ENCODE measurements at places on chromosomes 11 and 22. TPM values are rescaled to one million over a fixed set of nuclear protein-coding genes. Genes with fewer than 3 reads are reported as not detected.
A peak's percentile ranks its signal among the peaks of the same experiment; 100 is the strongest.

DNA sequence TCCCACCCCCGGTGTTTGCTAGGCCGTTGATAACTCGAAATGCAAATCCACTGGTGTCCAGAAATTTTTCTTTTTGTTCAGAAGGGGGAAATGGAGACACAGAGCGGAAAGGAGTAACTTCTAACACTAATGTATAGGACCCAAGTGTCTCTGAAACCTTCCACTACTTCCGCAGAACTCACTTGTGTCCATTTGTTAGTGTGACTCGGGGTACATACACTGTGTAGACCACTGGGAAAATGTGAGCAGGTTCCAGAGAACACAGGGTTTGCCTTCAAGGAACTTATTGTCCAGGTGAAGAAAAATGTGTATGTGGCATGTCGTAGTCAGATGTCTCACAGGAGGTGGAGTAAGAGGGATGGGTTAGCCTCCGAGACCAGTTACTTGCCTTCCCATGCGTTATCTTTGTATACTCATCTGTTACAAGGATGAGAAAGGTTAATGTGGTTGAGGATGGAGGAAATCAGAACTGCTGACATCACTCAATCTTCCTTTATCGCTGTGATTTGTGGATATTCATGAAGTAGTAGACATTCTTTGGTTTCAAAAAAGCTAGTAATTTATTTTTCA is 857 bp downstream of the ARCN1 start:
- DNase-seq: peak; percentile 39

GRCh38 chr11:44290208-44290607 is 19.7 kb downstream of the ALX4 start:
- no peak for DNase-seq

- no peak for DNase-seq
Measured at GRCh38 chr11:61370349-61371005, 8.3 kb downstream of the TMEM138 start.

GRCh38 chr11:134678744-134679143 is 266.7 kb upstream of the B3GAT1 start:
- no peak for DNase-seq

GRCh38 chr11:125300791-125301218 is 136.3 kb downstream of the PKNOX2 start:
- no peak for DNase-seq

DNA sequence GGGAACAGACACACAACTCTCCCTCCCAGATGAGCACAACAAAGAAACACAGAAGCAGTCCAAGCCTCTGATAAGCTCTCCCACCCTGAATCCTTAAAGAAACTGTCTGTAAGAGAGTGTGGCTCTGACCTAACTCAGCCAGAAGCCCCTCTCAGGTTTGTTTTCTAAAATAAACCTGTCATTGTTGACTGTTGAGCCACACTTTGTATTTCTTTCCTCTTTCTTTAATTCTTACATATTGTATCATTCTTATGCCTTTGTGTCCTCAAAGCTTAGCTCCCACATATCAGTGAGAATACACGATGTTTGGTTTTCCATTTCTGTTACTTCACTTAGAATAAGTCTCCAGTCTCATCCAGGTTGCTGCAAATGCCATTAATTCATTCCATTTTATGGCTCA is 7.8 kb upstream of the OR8D2 start:
- no peak for DNase-seq

DNA sequence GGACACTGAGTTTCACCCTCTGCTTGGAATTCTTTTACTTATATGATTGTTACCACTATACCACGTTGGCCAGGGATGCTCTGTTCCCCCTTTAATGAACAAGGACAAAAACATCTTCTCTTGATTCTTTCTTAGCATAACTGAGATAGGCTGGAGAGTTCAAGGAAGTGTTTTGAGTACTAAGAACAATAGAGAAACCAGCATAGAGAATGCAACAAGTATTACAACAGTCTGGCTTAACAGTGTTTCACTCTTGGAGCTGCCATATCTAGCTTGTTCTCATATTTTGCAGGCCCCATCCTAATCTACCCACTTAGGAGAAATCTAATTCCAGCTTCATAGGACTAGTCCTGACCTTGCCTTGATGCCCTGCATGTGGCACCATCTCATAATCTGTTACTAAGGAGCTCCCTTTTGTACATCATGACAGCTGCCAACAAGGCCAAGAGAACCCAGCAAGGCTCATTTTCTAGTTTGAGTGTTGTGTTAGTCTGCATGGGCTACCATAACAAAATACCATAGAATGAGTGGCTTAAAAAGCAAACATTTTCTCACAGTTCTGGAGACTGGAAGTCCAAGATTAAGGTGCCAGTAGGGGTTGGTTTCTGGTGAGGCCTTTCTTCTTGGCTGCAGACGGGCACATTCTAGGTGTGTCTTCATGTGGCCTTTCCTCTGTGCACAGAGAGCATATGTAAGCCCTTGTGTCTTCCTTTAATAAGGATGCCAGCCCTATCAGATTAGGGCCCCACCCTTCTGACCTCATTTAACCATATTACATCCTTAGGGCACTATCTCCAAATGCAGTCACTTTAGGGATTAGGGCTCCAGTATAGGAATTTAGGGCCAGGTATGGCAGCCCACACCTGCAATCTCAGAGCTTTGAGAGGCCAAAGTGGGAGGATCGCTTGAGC is 37.8 kb downstream of the PACS1 start:
- DNase-seq: no peak

DNA sequence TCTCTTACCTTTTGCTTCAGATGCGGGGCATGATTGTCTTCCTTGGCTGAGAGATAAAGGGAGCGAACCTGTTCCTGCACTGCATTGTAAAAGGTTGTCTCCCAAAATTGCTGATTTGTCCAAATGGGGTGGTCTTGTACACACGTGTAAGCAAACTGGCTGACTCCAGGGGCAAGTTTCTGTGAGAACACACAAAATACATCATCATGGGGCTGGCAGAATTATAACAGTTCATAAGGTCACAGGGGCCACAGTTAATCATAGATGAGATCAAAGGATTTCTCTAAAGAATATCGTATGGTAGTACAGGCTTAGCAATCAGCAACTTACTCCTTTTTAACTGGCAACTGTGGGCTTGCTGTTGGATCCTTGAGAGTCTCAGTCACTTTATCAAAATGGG is 194.3 kb downstream of the SWAP70 start:
- no peak for DNase-seq

DNA sequence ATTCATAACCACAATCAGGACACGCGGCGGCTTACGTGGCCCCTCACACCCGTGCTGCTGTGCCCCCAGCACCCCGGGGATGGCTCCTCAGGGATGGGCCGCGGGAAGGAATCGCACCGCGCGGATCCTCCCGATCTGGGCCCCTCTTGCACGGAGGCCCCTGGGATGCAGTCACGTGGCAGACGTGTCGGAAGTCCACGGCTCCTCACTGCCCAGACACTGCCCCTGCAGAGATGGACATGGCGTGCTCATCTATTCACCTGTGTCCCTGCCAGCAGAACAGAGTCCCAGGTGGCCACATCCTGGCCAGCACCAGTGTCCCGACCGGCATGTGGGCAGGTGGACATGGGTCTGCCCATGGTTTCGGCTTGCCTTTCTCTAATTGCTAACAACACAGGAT is 12.8 kb downstream of the MOB2 start:
- no peak for DNase-seq

DNA sequence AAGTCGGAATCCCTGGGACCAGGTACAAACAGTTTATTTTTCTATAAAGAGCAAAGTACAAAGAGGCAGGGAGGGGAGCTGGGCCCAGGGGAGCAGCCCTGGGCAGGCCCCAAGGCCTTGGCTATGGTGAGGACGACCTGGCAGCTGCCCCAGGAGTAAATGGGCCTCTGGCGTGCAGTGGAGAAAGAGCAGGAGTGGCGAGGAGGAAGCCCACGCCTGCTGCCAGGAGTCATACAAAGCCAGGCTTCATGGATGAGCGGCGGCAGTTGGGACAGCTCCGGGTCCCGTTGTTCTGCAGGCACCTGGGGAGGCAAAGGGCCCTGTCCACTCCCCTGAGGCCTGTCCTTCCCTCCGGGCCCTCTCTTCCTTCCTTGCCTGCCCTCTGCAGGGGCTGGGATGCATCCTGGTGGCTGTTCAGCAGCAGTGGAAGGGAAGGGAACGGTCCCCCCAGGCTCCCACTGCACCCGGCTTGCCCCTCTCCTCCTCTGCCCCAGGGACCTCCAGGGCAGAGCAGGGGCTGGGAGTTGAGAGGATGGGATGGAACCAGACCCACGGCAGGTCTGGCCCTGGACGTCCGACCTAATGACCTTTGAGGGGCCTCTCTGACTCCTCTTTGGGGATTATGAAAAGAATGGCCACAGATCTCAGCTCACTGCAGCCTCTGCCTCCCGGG is 11.1 kb downstream of the RAPSN start:
- DNase-seq: no peak

DNA sequence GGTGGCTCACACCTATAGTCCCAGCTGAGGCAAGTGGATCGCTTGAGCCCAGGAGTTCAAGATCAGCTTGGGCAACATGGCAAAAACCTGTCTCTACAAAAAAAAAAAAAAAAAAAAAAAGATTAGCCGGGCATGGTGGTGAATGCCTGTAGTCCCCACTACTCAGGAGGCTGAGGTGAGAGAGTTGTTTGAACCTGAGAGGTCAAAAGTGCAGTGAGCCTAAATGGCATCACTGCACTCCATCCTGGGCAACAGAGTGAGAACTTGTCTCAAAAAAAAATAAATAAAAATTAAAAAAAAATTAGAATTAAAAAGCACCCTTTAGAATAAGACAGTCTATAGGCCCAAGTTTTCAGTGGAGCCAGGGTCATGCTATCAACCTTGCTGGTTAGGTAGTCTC is 95.5 kb downstream of the PDHX start:
- DNase-seq: no peak

- no peak for DNase-seq
Measured at GRCh38 chr22:31613286-31613903, 48.6 kb downstream of the PISD start.

- no peak for DNase-seq
Measured at GRCh38 chr11:85652786-85653447, 5.2 kb downstream of the TMEM126A start.

- no peak for DNase-seq
Measured at GRCh38 chr22:39655831-39656230, 85.3 kb downstream of the CACNA1I start.

GRCh38 chr11:29485641-29486040 is 531.2 kb downstream of the KCNA4 start:
- DNase-seq: no peak

DNA sequence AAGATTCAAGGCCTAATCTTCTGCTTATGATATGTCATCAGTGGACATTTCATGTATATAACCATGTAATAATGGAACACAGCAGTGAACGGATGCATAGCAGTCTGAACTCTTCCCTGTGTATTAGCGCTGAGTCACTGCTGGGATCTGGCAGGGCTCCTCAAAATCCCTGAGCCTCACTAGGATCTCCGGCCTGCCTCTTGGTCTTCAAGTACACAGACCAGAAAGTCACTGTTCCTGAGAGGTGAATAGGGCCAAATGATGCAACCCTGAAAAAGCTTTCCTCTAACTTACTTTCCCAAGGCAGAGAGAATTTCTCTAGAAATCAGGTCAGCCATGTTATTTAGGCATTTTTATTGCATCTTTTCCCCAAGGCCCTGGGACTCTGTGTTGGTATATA is 35.0 kb downstream of the POU2AF1 start:
- DNase-seq: no peak

GRCh38 chr22:49005557-49005956 is 822.1 kb downstream of the BRD1 start:
- no peak for DNase-seq

DNA sequence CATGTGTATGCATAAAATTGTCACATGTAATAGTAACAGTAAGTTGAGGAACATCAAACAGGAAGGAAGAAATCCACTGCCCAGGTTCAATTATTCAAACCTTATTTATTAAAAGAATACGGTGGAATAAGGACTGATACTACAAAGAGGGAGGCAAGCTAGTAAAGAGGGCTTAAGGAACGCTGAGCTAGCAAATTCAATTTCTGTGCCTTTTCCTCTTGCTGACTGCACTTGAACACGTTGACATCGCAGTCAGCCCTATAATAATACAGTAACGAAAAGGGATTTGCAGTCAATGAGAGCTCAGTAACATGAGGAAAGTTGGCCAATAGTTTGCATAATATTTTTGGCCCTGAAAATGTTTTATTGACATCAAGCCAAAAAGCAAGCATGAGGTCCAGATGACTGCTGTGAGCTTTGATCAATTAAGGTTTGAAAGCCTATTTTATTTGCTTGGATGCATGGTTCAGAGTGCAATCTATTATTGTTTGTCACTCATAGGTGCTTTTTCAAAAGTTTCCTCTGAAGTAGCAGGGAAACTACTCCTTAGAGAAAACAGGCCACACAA is 861.8 kb downstream of the LRRC4C start:
- no peak for DNase-seq

DNA sequence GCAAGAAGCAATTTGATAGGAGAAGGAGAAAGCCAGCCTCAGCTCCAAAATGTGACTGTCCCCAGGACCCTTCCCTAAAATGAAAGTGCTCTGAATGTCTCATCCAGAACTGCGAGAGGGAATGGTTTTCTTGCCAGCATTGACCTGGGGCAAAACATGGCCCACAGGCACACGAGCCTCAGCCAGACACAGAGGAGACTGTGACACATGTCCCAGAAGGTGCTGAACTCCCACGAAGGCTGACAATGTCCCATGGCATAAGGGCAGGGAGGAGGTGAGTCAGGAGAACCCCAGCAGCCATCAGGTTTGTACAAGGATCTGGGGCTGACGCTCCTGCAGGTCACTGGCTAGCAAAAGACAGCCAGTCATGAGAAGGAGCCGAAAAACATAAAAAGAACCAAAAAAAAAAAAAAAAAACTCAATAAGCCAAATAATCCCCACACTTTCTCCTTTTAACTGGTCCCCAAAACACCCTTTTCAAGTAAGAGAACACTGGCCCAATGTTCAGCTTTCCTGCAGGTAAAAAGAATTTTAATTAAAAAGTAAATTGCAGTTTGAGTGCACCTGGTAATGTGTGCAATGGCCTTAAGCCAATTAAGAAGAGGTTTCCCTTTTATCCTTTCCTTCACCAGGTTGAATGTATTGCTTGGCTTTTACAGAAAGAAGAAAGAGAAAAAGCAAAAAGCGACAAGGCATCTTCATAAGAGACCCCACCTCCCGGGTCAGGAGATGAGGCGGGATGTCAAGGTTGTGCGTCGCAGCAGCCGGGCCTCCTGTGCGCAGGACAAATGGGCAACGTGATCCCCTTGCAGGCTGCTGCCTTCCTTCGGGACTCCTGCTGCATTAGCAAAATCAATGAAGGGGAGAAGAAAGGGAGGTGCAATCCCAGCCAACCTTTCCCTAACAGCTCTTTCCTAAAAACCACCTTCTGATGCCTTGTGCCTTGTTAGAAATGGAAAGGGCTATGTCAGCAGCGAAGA is 43.6 kb downstream of the GALNT18 start:
- DNase-seq: no peak

GRCh38 chr11:35622070-35622469 is 3.8 kb downstream of the FJX1 start:
- DNase-seq: no peak

GRCh38 chr22:49689858-49690257 is 137.8 kb downstream of the BRD1 start:
- no peak for DNase-seq

GRCh38 chr22:17132112-17132511 is 11.0 kb upstream of the TMEM121B start:
- DNase-seq: no peak

- DNase-seq: no peak
Measured at GRCh38 chr11:122797651-122798050, 40.6 kb upstream of the CRTAM start.

Gene CPSF7
- 106 TPM for total RNA-seq

Gene LRFN4
- 16.6 TPM for total RNA-seq

Gene CEND1
- 0.20 TPM for total RNA-seq

Gene KRTAP5-11
- total RNA-seq: not detected

Gene DNAJB7
- not detected for total RNA-seq

Gene PAK1
- total RNA-seq: 59.0 TPM

Gene BTBD18
- total RNA-seq: not detected

Gene CCDC73
- not detected for total RNA-seq
